Gastroesophageal sphincter (tissue), 4 donors: ENCODE measurements at places on chromosomes 11 and 22.

DNA sequence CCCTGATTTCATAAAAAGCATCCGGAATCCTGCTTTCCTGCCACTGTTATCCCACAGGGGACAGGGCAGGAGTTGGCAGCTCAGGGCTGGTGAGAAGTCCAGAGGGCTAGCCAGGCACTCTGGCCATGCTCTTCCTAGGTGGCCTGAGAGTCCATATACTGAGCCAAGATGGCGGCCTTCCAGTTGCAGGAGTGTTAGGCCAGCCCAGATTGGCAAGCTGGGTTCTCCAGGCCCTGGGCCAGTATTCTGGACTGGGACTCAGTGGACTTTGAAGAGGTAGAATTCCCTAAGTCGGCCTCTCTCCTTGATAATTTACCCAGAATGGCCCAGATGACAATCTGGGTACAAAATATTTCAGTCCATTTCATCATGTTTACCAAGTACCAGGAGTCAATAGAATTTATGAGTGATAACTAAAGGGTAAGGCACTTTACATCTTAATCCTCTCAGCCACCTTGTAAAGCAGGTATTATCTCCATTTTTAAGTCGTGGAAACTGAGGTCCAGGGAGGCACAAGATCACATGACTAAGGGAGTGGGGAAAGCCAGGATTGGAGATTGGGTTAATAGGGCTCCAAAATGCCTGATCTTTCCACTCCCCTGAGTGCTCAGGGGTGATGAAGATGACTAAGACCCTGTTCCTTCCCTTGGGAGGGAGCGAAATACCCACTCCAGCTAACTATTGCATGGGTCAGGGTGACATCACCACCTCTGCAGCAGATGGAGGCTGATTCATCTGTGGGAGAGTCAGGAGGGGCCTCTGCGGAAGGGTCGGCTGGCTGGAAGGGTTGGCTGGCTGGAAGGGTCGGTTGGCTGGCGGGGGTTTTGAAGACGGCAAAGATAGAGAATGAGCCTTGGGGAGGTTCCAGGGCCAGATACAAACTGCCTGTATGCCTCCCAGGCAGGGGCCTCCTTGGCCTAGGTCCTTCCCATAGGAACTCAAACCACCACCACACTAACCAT is 1.2 kb upstream of the MICALL1 start:
- ATAC-seq, result peak; percentile 54

GRCh38 chr22:44393066-44393465 is 80.3 kb upstream of the SHISAL1 start:
- ATAC-seq, result no peak

DNA sequence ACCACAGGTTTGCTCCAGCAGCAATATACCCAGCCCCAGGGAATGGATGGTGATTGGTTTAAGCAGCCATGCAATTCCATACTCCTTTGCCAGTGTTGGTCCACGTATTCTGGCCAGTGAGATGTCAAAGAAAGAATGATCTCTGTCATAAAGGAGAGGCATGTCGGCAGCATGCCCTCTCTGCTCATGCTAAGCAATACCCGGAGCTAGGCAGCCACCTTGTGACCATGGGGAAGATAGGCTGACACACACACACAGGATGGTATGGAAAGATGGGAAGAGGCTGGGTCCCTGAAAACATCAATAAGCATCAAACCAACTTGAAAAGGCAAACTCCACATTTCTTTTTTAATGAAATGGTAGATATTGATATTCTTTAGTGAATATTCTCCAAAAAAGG is 5.1 kb downstream of the ABCC8 start:
- no peak for ATAC-seq

- peak; percentile 71 for ATAC-seq
These were observed 419 bp downstream of the ANKRD49 start for GRCh38 chr11:94494126-94494680.

- ATAC-seq, result peak; percentile 72
These were observed 13.7 kb upstream of the CPT1A start for GRCh38 chr11:68855205-68855981.

- ATAC-seq, result no peak
These were observed 6.1 kb downstream of the MPEG1 start for GRCh38 chr11:59206635-59207034.

DNA sequence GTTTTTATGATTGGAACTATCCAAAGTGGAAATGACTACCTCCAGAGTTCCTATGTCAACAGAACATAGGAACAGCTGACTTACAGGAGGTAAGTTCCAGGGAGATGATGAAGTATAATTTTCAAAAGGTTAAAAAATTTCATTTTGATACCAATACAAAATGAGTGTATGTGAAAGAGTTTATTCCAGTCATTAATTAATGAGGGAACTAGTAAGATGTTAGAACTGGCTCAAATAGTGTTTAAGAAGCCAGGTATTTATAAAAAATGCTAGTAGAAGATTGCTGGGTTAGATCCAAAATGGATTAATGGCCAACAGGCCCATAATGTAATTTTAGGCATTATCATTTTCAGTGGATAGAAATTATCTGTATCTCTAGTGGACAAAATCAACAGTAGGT is 227.7 kb upstream of the ZBED5 start:
- no peak for ATAC-seq

GRCh38 chr11:59550842-59551658 is 39.7 kb downstream of the OR4D9 start:
- ATAC-seq, result peak; percentile 76

GRCh38 chr11:70377645-70378044 is 20.7 kb upstream of the CTTN start:
- ATAC-seq, result no peak

DNA sequence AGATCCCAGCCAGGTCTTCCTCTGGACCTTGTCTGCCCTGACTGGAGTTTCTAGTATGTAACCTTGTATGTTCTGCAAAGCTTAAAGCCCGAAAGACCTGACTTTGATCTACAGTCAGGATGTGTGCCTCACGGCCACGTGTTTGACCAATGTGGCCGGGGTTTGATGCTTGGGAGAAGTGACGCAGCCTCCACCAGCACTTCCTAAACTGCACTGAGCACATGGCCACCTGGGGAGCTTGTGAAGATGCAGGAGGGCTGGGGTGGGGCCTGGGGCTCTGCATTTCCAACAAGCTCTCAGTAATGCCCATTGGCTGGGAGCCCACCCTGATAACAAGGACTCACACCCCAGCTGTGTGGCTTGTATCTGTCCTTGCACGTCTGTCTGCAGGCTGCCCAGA is 53.2 kb downstream of the NAT10 start:
- ATAC-seq, result no peak

DNA sequence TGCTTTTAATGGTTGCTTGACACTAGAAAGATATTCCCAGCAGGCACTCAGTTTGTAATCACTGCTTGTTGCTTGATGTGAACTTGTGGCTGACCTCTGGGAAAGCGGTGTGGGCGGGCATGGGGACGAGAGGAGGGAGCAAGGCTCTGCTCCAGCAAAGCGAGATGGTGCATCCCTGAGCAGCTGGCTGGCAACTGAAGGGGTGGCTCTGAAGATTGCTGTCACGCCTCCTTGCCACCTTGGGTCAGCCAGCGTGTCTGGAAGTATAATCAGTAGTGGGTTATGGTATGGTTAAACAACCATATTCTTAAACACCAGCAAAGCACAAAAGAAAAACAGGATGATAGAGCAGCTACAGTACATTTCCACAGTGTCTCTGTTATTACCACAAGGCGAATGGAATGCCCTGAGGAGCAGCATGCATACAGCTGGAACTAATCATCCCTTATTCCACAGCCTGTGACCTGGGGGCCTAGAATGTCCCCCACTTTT is 124.5 kb downstream of the TRIM44 start:
- no peak for ATAC-seq

DNA sequence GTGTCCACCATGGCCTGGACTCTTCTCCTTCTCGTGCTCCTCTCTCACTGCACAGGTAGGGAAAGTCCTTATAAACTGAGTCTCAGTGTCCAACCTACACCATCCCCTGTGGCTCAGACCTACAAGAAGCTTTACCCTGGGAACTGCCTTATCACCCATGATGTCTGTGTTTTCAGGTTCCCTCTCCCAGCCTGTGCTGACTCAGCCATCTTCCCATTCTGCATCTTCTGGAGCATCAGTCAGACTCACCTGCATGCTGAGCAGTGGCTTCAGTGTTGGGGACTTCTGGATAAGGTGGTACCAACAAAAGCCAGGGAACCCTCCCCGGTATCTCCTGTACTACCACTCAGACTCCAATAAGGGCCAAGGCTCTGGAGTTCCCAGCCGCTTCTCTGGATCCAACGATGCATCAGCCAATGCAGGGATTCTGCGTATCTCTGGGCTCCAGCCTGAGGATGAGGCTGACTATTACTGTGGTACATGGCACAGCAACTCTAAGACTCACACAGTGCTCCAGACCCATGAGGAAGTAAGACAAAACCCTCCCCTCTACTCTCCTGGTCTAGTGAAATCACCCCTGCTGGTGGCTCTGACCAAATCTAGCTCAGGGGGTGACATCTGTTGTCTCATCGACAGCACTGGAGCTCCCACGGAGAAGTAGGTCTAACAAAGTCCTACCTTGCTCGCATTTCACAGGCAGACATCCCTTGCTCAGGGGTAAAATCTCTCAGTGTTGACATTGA is 74.3 kb downstream of the VPREB1 start:
- ATAC-seq, result no peak

- no peak for ATAC-seq
These were observed 72.8 kb downstream of the TRIM44 start for GRCh38 chr11:35735411-35735810.

DNA sequence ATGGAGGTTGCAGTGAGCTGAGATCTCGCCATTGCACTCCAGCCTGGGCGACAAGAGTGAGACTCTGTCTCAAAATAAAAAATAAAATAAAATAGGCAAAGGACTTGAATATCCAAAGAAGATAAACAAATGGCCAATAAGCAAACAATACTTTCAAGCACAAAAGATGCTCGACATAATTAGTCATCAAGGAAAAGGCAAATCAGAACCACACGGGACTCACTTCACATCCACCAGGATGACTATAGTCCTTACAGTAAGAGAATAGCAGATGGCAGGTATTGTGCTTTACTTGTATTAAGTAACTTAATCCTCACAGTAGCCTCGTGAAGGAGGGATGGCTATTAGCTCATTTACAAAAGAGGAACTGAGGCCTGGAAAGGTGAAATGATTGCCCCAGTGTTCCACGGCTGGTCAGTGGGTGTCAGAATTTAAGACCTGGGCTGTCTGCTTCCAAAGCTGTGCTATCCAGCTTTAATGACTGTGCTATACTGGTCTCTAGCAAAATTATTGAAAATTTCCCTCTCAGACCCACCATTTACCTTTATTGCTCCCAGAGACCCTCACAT is 40.2 kb upstream of the RBFOX2 start:
- ATAC-seq, result no peak

DNA sequence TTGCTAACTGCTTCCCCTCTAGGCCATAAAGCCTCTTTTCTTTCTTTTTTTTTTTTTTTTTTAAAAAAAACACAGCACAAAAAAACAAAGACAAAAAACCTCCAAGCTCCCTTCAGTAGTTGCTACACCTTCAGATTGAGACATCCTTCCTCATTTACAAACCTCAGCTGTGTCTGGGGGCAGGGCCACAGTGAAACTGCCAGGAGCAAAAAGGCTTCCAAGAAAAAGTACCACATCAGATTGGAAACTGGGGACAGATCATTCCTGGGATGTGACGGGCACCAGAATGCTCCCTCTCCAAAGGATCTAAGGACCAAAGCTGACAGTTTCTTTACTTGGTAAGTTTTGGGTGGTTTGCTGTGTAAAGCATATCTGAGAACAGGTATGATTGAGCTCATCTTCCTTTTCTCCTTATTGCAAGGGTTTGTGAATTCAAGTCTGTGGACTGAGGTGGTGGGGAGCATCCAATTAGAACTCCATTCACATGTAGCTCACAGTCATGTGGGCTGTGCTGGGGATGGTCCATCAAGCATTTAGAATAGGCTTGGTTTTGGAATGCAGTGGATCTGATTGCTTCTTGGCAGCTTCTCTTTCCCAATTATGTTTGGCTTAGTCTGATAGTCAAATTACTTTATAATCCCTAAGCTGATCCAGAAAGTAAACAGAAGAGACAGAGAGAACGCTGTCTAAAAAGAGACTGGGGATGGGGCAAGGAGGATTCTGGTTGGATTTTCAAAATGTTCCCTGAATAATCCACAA is 705 bp downstream of the BBOX1 start:
- no peak for ATAC-seq

DNA sequence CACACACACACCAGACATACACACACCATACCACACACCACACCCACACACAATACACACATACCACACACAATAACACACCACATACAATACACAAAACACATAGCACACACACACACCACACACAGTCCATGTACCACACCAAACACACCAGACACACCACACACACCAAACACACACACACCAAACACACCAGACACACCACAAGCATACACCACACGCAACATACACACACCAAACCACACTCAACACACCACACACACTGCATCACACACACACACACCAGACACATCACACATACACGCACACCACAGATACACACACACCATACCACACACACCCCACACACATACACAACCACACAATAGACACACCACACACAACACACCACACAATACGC is 54.8 kb downstream of the IGSF9B start:
- no peak for ATAC-seq

- no peak for ATAC-seq
These were observed 129.6 kb upstream of the POU2AF2 start for GRCh38 chr11:111115890-111116289.

DNA sequence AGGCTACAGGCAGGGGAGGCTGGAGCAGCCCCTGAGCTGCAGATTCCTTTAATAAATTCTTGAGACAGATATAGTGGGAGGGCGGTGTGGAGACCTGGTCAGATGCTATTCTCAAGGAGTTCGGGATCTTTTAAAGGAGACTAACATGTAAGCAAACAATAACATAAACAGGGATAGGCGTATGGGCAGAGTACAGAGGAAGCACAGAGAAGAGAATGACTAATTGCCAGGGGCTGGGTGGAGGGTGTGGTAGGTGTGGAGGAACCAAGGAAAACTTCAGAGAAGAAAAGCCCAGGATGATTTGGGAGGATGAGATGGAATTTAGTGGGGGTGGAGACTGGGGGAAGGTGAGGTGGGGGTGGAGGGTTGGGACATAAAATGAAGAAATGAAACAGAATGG is 9.7 kb upstream of the HEPHL1 start:
- no peak for ATAC-seq

- ATAC-seq, result no peak
These were observed 924.4 kb upstream of the TENM4 start for GRCh38 chr11:80365076-80365725.

DNA sequence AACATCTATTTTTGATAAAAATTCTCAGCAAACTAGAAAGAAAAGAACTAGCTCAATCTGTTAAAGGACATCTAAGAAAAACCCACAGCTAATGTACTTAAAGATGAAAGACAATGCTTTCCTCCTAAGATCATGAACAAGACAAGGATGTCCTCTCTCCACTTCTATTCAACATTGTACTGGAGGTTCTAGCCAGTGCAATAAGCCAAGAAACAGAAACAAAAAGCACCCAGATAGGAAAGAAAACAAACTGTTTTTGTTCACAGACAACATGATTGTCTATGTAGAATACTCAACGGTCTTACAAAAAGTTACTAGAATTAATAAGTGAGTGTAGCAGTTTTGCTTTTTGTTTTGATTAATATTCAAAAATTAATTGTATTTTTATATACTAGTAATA is 7.8 kb downstream of the CD3D start:
- ATAC-seq, result no peak

- ATAC-seq, result no peak
These were observed 109.2 kb downstream of the TTC17 start for GRCh38 chr11:43467958-43468357.

GRCh38 chr22:39129081-39129480 is 23.4 kb downstream of the CBX7 start:
- ATAC-seq, result no peak
